ENCODE measurements at places on chromosomes 11 and 22.

DNA sequence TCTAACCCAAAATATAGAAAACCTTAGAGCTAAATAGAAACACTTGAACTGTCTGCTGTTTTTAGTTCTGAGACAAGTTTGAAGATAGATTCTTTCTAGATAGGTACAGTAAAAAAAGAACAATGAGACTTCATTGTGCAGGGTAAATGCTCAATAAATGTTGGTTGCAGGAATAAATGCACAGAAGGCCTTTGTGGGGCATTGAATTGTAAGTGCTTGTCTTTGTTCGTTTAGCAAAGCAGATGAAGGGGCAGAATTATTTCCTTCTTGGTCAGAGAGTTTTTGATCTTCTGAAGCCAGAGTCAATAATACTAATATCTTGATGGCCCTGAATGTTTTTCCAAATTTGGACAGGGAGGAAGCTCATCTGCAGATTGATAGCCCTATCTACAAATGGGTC is 340.4 kb downstream of the OPCML start:
- DNase-seq, result no peak

GRCh38 chr11:65003282-65003681 is 6.5 kb upstream of the BATF2 start:
- no peak for DNase-seq

DNA sequence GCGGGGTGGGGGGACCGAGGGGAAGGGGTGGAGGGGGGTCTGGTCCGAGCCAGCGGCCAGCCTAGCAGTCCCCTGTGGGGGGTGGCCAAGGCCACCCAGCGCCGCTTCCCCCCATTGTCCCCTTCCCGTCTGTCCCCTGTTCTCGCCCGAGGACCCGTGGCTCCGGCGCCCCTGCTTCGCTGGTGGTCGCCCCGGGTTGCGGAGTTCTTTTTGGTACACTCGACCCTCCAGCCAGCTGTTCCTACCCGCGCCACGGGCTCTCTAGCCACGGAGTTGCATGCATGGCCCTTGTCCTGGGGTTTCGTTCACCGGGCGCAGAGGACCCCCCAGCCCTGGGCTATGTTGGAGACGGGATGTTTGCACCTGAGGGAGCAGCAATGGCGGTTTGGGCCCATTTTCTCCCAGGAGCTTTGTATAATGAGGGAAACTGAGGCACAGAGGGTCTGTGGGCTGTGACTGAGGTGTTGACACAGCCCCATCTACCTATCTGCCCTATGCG is 489 bp downstream of the RNF214 start:
- no peak for DNase-seq

DNA sequence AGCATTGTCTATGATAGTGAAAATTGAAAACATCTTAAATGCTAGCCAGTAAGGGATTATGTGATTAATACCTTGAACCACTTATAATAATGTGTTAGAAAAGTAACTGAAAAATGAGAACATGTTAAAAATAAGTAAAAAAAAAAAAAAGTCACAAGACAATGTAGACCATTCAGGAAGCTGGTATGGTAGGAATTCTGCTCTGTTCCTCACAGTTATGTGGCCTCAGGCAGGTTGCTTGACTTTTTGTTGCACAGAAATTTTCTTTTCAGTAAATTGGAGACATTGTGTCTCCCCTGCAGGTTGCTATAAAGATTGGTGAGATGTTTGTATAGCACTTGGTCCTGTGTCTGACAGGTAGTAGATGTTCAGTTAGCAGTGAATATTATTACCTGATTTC is 17.3 kb upstream of the PLET1 start:
- DNase-seq, result no peak

- no peak for DNase-seq
These were observed 423 bp downstream of the PEX16 start for GRCh38 chr11:45917286-45917622.

DNA sequence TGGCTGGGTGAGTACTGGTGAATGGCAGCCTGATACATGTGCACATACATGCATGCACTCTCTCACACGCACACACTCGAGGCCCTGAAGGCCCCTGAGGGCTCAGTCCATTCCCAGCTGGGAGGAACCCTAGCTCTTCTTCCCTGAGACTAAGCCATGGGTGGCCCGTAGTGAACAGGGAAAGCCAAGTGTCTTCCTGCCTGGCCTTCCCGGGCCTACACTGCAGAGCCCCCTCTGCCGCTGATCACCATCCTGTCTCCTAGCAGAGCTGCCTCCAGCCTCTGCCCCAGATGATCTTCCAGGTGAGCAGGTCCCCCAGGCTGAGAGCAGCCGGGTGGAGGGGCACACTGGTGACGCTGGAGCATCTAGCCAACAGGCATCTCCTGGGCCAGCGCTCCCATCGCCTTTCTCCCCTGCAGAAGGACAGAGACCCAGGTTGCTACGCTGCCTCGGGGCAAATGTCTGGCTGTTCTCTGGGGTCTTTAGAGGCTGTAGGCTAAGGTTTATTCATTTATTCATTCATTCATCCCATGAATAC is 57.3 kb downstream of the CD82 start:
- no peak for DNase-seq
